ENCODE measurements at places on chromosomes 1 and 21. TPM values are rescaled to one million over a fixed set of nuclear protein-coding genes. Genes with fewer than 3 reads are reported as not detected.

The C8B gene
- not detected for total RNA-seq

The LCE3E gene
- not detected for total RNA-seq

The AGPAT3 gene
- 28.0 TPM for total RNA-seq

DNA sequence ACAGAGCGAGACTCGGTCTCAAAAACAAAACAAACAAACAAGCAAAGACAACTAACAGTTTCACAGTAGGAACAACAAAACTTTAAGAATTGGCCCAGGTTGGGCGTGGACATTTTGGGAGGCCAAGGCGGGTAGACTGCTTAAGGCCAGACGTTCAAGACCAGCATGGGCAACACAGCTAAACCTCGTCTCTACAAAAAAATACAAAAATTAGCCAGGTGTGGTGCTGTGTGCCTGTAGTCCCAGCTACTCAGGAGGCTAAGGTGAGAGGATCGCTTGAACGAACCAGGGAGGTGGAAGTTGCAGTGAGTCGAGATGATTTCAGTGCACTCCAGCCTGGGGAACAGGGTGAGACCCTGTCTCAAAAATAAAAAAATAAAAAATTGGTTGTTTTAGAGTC is 13.5 kb downstream of the GTF2B start:
- no peaks in the 10 kb centered on the region for H3K27me3 ChIP-seq
- peak overlapping the region; percentile 53 for H3K27ac ChIP-seq
- DNase-seq: no peak
- H3K36me3 ChIP-seq: no peaks in the 10 kb centered on the region
- H3K4me3 ChIP-seq: no peak overlapping the region
- H3K4me1 ChIP-seq: peaks cover 38% of the 10 kb centered on the region

The S100A8 gene
- 9.9 TPM for total RNA-seq

DNA sequence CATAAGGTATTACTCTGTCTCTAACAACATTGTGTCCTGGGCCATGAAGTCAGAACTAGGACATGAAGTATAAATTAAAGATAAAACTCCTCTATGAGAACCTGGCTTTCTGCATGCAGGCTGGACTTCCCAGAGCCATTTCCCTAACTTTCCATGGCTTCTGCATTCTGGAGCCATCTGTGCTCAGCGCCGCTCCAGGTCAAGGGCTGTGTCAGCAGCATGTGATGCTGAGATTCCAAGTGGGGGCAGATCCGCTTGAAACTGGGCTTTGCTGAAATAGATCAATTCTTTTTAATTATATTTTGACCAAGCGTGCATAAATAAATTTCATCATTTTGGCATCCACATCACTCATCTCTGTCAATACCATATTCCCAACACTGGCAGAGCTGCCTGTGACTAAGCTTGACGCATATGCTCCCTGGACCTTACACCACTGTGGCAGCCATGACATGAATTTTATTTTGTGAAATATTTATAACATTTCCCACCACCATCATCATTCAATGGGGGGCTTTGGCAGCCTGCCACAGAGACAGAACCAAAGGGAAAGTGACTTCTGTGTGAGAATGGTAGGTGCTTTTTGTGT is 110.4 kb upstream of the KCNK1 start:
- no peaks in the 10 kb centered on the region for H3K27me3 ChIP-seq
- no peaks in the 10 kb centered on the region for H3K36me3 ChIP-seq
- DNase-seq: peak; percentile 37
- no peak overlapping the region for H3K27ac ChIP-seq

- H3K27me3 ChIP-seq: no peaks in the 10 kb centered on the region
- H3K4me3 ChIP-seq: no peak overlapping the region
- no peak overlapping the region for H3K27ac ChIP-seq
- H3K4me1 ChIP-seq: peaks cover 3% of the 10 kb centered on the region
- DNase-seq: no peak
- H3K36me3 ChIP-seq: no peaks in the 10 kb centered on the region
Measured at GRCh38 chr1:109904105-109904817, 6.4 kb upstream of the CSF1 start.

- no peaks in the 10 kb centered on the region for H3K36me3 ChIP-seq
- no peaks in the 10 kb centered on the region for H3K4me1 ChIP-seq
- H3K27ac ChIP-seq: no peak overlapping the region
- H3K4me3 ChIP-seq: no peak overlapping the region
Measured at GRCh38 chr1:185565302-185565701, 168.9 kb upstream of the HMCN1 start.

DNA sequence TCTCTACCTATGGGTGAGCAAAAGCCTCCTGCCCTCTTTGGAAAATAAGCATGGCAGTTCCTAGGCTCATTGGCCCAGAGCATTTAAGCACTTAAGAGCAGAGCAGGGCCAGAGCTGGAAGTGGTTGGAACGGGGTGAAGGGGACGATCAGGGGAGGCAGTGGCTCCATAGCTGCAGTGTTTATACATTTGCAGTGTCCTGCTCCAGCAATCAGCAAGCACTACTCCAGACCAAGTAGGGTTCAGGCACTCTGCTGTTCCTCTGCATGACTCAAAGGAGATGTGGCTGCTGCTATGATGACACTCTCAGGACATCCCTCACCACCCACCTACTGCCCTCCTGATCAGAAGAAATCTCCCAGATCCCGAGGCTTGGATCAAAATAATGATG is 55.0 kb downstream of the TRABD2B start:
- no peaks in the 10 kb centered on the region for H3K27me3 ChIP-seq
- DNase-seq: no peak
- peaks cover 40% of the 10 kb centered on the region for H3K4me1 ChIP-seq
- H3K4me3 ChIP-seq: no peak overlapping the region

GRCh38 chr1:235239851-235240250 is 78.8 kb upstream of the RBM34 start:
- no peaks in the 10 kb centered on the region for H3K4me1 ChIP-seq
- no peak for DNase-seq
- H3K27ac ChIP-seq: no peak overlapping the region
- no peak overlapping the region for H3K4me3 ChIP-seq
- H3K27me3 ChIP-seq: no peaks in the 10 kb centered on the region
- peaks cover 54% of the 10 kb centered on the region for H3K36me3 ChIP-seq

The BEND5 gene
- 3.7 TPM for total RNA-seq

DNA sequence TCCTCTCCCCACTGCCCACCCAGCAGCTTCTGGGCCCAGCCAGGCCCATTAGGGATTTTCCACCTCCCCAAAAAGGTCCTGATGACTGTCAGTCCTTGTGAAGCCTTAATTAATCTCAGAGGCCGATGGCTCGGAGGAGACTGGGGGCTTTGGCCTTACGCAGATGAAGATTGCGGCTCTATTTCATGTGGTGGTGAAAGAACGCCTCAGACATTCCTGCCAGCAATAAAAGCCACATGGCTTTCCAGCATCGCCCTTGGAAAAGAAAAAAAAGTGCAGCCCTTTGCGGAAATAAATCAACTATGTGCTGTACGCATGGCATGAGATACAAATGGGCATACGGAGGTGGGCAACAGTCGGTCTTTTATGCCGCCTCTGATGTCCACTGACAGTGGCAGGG is 6.6 kb upstream of the RUNX3 start:
- H3K27me3 ChIP-seq: peaks cover 25% of the 10 kb centered on the region
- peaks cover 12% of the 10 kb centered on the region for H3K4me1 ChIP-seq
- no peaks in the 10 kb centered on the region for H3K36me3 ChIP-seq
- no peak for DNase-seq

The RIMKLA gene
- 4.3 TPM for total RNA-seq

DNA sequence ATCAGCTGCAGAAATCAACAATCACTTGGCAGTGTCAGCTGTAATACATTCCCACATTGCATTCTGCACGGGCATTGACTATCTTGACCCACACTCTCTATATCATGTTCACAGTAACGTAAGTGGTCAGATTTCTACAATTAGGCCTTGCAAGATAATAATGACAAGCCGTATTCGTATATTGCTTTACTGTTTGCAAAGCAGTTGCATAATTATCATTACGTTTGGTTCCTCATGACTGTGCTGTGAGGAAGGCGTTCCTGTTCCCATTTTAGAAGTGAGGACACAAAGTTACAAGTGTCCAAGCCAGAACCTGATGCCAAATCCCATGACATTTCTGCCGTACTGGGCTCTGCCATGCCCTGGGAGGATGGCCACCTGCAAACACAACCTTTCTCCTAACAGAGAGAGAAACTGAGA is 53.5 kb upstream of the TARBP1 start:
- H3K4me3 ChIP-seq: no peak overlapping the region
- no peaks in the 10 kb centered on the region for H3K36me3 ChIP-seq
- no peaks in the 10 kb centered on the region for H3K27me3 ChIP-seq
- no peak for DNase-seq
- peak overlapping the region; percentile 92 for H3K27ac ChIP-seq

The UBE2G2 gene
- 74.4 TPM for total RNA-seq

The RPL11 gene
- 1,125 TPM for total RNA-seq

DNA sequence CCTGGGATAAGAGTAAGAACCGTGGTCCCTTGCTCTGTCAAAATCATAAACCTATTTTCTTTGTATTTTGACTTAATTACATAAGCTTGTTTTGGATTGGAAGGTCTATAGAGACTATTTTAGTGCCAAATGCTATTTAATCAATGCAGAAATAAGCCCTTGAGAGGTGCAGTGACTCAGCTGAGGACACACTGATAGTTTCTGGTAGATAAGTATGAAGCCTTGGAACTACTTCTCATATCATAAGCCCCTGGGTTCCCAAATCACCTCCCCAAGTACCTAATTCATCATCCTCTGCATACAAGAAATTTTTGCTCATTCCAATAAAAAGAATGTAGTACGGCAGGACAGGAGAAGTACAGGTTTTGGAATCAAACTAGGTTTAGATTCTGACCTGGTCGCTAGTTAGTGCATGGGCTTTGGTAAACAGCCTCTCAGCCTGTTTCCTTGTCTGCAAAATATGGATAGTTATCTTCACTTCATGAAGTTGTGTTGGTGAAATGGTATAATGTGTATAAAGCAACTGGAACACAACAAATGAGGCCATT is 3.3 kb upstream of the CD55 start:
- H3K4me3 ChIP-seq: no peak overlapping the region
- H3K4me1 ChIP-seq: peaks cover 5% of the 10 kb centered on the region
- no peaks in the 10 kb centered on the region for H3K27me3 ChIP-seq
- no peak overlapping the region for H3K27ac ChIP-seq
- DNase-seq: no peak
- H3K36me3 ChIP-seq: no peaks in the 10 kb centered on the region

Data from esophagus muscularis mucosa (tissue), 4 donors.